ENCODE measurements at places on chromosomes 6 and 20.
A peak's percentile ranks its signal among the peaks of the same experiment; 100 is the strongest.

GRCh38 chr6:141783585-141783984 lies 349.1 kb upstream of the GJE1 start:
- DNase-seq = no peak

DNA sequence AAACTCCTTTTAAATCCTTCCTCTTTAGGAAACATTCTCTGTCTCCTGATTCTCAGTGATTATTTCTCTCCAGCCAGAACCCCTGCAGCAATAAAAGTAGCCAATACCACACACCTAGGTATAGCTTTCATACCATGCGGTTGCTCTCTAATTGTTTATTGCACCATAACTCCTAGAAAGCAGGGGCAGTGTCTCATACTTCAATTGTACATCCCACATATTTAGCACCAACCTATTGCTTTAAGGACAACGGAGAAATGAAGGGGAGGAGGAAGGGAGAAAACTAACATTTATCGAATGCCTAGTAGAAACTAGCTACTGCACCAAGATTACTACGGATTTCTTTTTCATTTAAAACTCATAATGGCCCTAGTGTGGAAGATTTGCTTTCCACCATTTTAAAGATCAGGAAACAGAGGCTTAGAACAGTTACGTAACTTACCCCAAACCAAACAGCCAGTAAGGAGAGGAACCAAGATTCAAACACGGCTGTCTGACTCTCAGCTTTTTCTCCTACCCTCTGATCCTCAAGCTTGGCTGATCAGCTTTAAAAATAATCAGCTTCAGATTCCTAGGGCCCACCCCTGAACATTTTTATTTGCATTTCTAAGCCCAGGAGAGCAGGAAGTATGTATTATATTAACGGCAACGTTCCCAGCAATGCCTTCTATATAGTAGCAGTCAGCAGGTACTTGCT lies 43.4 kb upstream of the ATXN1 start:
- DNase-seq = no peak

DNA sequence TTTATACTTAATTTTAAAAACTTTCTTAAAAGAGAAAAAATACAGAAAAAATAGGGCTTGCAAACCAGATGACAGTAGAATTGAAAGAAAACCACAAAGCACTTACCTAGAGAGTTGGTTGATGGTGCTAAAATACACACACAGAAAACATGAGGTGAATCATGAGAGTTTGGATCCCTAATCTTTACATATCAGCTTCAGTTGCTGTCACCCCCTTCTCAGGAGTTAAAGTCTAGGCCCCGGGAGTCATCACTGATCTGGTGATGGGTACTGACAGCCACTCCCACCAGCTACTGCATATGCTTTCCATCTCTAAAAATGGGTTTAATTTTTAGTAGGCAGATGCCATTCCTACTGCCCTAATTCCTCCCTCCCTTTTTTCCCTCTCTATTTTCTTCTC lies 16.7 kb downstream of the TSBP1 start:
- DNase-seq = no peak

GRCh38 chr6:150371356-150371755 lies 2.5 kb downstream of the IYD start:
- DNase-seq = no peak

DNA sequence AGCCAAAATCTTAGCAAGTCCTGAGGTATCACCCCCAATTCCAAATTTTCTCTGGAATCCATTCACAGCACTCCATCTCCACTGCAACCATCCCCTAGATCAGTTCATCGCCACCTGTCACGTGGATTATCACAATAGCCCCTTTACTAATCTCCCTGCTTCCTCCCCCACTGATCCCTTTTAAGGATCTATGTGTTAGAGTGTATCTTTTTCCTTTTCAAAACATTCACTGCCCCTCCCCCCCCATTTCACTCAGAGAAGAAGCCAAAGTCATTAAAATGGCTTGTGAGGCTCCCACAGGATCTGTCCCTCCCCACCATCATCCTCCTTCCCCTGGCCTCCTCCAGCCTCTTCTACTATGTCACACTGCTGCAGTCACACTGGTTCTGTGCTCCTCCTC lies 18.4 kb upstream of the SPAG4 start:
- DNase-seq = no peak

GRCh38 chr6:140779991-140780596 lies 1352.6 kb upstream of the GJE1 start:
- DNase-seq = no peak

GRCh38 chr6:167863897-167864296 lies 37.2 kb downstream of the AFDN start:
- no peak for DNase-seq

DNA sequence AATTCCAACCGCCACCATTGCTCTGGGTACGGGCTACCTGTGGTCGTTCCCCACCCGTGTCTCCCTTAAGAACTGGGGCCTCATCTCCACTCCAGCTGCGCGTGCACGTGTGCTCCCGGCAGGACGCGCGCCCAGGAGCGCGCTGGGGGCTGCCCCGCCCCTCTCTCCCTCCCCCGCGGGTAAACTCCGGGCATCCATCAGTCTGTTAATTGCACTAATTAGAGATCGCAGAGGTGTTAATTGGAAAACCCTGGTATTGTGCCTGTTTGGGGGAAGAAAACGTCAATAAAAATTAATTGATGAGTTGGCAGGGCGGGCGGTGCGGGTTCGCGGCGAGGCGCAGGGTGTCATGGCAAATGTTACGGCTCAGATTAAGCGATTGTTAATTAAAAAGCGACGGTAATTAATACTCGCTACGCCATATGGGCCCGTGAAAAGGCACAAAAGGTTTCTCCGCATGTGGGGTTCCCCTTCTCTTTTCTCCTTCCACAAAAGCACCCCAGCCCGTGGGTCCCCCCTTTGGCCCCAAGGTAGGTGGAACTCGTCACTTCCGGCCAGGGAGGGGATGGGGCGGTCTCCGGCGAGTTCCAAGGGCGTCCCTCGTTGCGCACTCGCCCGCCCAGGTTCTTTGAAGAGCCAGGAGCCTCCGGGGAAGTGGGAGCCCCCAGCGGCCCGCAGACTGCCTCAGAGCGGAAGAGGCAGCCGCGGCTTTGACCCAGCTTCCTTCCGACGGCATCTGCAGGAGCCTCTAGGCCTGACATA lies 14.4 kb downstream of the FOXP4 start:
- no peak for DNase-seq

DNA sequence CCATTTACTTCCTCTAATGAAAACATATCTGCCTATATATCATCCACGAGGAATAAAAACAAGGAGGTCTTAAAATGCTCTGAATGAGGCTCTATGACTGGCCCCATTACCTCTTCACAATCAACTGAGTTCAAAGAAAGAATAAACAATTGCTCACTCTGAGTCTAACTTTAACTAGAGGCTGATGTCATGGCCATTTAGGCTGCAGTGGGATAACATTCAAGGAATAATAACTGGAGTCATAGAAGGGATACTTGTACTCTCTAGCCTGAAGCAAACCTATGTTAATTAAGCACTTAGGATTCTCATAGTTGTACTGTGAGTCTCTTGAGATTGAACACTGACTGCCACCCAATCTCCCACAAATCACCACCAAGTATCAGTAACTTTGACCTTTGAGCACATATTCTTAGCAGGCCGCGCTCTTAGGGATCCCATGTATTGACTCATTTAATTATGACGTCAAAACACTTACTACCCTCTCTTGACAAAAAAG lies 70.2 kb downstream of the PERP start:
- no peak for DNase-seq

GRCh38 chr6:85449818-85450759 lies at the start of gene NT5E:
Gene NT5E (plus strand): TSS chr6:85450083. CDS start chr6:85450140, 57 bp downstream.
- peak; percentile 87 for DNase-seq

- no peak for DNase-seq
These were observed 425.5 kb downstream of the TBC1D32 start for GRCh38 chr6:120908767-120909166.

DNA sequence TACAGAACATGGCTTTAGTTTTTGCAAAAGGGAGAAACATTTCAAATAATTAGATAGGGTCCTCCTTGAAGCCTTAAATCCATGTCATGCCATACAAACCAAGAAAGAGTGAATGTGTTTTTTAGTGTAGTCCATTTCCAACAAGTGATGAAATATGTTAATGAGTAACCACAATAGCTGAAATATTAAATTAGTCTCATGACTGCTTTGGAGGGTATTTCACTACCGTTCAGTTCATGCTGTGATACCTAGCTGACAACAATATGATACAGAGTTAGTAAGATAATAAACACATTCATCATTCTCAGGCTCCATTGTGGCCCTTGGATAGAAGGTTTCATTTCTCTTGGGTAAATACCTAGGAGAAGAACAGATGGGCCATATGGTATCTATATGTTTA lies 5.8 kb upstream of the ID4 start:
- no peak for DNase-seq

DNA sequence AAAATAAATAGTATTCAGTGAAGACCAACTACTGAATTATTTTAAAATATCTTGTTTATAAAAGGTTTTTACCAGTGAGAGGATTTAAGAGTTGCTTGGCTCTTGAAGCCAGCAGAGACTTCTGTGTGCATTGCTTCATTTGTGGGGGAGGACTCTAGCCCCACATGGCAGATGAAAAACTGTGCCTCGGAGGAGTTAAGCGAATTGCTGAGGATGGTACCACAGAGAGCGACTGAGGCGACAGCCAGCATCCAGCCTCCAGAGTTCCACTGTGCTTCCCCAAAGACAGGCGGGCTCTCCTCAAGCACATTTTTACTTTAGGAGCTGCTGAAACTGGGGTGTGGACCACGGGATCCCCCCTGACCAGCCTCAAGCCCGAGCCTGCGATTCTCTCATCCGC lies 80.7 kb downstream of the THBS2 start:
- peak; percentile 32 for DNase-seq

DNA sequence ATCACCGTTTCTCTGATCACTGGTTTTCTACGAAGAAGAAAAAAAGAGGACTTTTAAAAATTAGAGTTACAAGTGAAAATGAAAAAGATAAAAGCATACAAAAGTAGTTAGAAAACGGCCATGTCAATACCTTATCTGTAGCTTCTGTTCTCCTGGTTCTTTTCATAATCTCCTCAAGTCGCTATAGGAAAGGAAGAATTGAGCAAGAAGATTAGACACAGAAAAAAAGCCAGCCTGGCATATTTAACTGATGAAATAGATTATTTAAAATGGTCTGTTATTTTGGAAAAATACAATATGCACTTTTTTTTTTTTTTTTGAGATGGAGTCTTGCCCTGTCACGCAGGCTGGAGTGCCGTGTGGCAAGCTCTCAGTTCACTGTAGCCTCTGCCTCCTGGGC lies 70.2 kb upstream of the BCLAF1 start:
- DNase-seq = no peak

DNA sequence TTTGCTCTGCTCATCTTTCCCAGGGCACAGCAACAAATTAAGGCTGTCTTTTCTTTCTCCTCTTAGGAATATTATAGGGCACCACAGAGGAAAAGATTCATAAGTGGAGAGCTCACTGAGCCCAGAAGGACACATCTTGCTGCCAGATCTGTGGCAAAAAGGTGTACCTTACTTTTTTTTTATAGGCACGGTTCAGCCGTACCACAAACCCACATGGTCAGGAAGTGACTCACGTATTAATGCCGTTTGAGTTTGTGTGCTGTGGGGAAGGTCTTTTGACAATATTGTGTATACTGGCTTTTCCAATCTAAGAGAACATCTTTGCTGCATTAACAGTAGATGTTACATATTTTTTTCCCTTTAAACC lies 28.4 kb downstream of the PAQR8 start:
- DNase-seq = no peak

DNA sequence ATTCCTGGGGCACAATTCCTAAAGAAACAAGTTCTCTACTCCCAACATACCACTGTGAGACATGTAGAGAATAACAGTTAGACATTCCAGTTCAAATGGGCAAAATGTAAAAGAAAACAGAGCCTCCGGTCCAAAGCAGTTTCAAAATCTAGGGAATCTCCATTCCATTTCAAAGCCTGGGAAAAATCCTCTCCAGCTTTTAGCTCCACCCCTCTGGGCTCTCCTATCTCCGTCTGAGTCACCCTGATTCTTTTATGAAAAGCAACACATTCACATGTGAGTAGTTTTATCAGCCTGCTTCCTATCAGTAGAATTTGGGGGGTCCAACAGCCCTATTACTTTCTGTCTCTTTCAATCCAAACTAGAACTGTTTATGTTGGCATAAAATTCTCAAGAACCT lies 3.7 kb downstream of the CSNK2A1 start:
- DNase-seq = peak; percentile 36

- DNase-seq = no peak
These were observed 156.4 kb downstream of the ASCC3 start for GRCh38 chr6:100724696-100725095.

- DNase-seq = no peak
These were observed 56.7 kb downstream of the GMPR start for GRCh38 chr6:16295060-16295459.

DNA sequence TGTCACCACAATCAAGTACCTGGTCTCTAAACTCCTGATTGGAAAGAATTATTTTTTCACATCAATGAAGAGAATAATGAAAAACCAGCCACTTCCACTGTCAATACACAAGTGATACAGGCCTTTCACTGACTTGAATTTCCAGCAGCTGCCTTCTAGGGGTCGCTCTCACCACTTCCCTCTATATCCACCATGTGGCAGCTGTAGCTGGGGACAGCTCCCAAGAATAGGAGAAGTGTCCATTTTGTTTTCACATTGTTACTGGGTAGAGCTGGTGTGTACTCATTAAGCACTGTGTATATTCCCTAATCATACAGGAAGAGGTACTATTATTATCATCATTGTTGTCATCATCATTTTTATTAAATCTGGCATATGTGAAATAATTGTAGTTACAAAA lies 438.4 kb upstream of the SPTLC3 start:
- peak; percentile 21 for DNase-seq

GRCh38 chr20:931401-931800 lies 15.3 kb upstream of the ANGPT4 start:
- no peak for DNase-seq

GRCh38 chr6:126633373-126633772 lies 293.5 kb downstream of the CENPW start:
- no peak for DNase-seq

- DNase-seq = no peak
These were observed 43.0 kb downstream of the PYGB start for GRCh38 chr20:25290646-25291431.

- DNase-seq = no peak
These were observed 43.3 kb downstream of the PPARD start for GRCh38 chr6:35385457-35386202.

- DNase-seq = no peak
These were observed 72.6 kb upstream of the RNF24 start for GRCh38 chr20:4087923-4088322.

DNA sequence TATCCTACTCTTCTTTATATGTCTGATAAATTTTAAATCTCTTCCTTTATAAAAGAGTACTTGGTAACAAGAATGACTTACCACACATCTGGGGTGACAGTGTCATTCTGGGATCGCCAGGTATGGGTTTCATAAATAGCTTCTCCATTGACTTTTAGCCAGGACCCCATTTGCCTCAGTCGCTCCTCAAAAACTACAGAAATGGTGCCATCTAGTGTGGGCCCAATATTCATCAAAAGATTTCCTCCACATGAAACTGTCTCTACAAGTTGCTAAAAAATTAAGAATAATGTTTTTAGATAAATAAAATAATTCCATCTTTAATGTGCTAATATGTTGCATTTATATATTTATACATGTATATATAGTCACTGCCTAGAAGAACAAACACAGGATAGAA lies 9.7 kb downstream of the FUCA2 start:
- no peak for DNase-seq

GRCh38 chr6:21807299-21808044 lies 213.9 kb downstream of the SOX4 start:
- DNase-seq = no peak

- no peak for DNase-seq
These were observed 36.5 kb downstream of the GHRH start for GRCh38 chr20:37225146-37225545.

GRCh38 chr6:135904666-135905065 lies 53.2 kb downstream of the PDE7B start:
- no peak for DNase-seq
